ENCODE measurements at places on chromosomes 11 and 22.
A peak's percentile ranks its signal among the peaks of the same experiment; 100 is the strongest.

GRCh38 chr11:46429717-46430116 is 38.1 kb upstream of the CHRM4 start:
- DNase-seq, result no peak

GRCh38 chr11:117931971-117932370 is 2.8 kb upstream of the TMPRSS13 start:
- DNase-seq, result no peak

- DNase-seq, result no peak
Measured at GRCh38 chr11:19642185-19643158, 70.2 kb upstream of the NAV2 start.

DNA sequence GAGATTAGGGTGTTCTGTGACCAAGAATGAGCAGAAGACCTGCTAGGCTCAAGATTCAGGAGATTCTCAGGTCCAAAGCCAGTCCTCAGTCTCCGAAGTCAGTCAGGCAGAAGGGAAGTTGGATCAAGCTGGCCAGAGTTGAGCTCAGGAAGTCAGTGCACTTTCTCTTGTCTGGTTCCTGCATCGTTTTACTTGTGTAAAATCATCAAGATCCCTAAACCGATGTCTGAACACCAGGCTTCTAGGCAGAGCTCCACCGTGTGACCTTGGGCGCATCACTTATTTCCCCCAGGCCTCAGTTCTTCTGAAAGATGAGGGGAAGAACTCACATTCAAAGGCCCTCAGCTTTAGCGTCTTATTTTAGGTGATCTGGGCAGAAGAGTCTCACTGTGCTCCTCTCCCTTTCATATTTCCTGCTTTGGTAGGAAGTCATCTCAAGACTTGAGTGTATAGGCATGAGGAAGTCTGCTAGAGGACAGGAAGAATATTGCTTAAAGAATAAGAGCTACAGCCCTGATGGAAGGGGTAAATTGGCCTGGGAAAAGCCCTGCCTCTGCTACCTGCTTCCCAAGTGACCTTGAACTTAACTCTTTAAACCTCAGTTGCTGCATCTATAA is 20.2 kb downstream of the NF2 start:
- DNase-seq, result no peak

DNA sequence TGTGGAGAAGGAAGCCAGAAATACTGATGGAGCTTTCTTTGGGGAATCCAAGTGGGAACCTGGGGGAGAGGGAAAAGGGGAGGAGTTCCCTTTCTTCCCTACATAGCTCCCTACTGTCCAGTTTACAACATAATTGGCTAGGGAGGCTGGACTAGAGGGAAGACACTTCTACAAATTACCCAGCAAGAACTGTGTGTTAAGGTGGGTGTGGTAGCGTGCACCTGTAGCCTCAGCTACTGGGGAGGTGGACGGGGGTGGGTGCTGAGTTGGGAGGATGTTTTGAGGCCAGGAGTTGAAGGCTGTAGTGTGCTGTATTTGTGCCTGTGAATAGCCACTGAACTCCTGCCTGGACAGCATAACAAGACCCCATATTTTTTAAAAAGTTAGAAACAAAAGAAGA is 74.0 kb downstream of the NAV2 start:
- DNase-seq, result no peak

- no peak for DNase-seq
Measured at GRCh38 chr22:23845265-23846080, 6.7 kb upstream of the DERL3 start.

DNA sequence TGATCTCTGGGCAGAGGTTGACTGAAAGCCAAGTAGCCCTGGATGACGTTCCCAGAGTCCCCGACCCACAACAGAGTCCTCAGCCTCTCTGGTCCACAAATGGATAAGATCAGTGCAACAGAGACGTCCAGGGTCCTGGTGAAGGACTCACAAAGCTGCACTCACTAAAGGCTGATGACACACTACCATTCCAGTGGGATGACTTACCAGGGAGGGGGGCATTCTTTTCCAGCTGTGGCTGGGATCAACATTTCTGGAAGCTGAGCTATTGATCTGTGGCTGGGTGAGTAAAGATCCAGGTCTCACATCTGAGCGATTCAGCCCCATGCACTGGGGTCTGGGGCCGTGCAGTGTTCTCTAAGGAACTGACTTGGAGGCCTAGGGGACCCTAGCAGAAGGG is 296.2 kb downstream of the NTM start:
- DNase-seq, result no peak

GRCh38 chr22:41863472-41863871 is 30.6 kb downstream of the SREBF2 start:
- DNase-seq, result no peak

- no peak for DNase-seq
Measured at GRCh38 chr11:110878513-110878912, 166.3 kb upstream of the ARHGAP20 start.

- DNase-seq, result peak; percentile 91
Measured at GRCh38 chr11:76152086-76152681, 54.1 kb downstream of the WNT11 start.

DNA sequence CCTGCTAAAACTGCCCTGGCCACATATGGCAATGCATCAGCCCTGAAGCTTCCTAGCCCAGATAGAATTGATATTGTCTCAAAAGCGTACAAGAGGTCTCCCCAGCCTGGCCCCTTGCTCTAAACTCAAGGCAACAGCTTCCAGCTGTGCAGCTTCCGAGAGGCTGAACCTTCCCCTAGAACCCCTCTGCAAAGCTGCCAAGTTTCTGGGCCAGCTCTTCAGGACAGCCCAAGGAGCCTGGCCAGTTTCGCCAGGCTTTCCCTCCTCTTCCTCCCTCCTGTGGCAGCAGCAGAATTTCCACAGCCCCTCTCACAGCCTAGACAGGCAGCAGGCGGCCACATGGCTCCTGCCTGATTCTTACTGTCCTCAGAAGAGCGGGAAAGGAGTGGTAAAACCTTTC is 34.5 kb downstream of the NUMA1 start:
- DNase-seq, result peak; percentile 63

DNA sequence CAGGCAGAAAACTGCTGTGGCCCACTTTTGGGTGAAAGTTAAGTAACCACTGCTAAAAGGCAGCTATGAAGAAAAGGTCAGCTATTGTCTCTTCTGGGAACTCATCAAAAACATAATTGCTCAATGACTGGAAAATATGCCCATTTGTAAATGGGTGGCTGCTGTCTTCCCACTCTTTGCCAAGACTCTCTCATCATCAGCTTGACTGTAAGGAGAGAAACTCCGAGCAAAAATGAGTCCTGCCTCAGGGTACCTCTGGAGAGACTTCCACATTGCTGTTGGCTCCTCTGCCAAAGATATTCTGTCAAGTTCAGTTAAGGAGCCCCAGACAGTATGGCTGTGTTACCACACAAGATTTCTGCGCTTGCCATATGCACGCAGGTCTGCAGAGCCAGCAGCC is 138.7 kb downstream of the BBOX1 start:
- no peak for DNase-seq

- DNase-seq, result no peak
Measured at GRCh38 chr22:41613456-41613855, 7.4 kb downstream of the DESI1 start.

- no peak for DNase-seq
Measured at GRCh38 chr11:123901867-123902266, at the start of gene OR8D4. Gene OR8D4 (plus strand): TSS chr11:123902167. CDS start chr11:123906432, 4,265 bp downstream.

GRCh38 chr11:67640758-67641337 is 1.3 kb upstream of the TBX10 start:
- no peak for DNase-seq

DNA sequence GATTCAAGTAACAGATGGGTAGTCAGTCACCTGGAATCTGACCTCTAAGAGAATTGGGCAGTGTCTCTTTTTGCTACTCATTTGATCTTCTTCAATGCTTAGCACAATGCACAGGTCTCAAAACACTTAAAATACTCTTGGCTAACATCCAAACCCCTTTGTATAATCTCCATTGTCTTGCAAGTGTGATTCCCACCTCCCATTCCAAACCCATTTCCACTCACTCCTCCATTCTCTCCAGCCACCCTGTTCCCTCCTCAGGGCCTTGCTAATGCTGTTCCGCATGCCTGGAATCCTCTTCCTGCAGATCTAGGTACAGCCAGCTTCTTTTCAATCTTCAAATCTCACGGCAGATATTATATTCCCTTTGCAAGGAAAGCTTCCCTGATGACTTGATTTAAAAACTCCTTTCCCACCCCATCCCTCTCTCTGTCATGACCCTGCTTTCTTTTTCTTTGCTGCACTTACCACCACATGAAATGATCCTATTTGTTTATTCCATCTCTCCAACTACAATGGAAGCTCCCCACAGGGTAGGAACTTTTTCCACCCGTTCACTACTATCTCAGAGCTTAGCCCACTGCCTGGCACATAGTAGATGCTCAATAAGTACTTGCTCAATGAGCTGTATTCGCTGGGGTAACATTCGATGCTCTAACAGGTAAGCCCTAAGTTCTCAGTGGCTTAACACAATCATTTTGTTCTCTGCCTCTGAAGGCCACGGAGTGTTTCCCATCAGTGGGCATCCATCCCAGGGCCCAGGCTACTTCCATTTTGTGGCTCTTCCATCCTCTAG is 121.7 kb downstream of the MN1 start:
- DNase-seq, result no peak

DNA sequence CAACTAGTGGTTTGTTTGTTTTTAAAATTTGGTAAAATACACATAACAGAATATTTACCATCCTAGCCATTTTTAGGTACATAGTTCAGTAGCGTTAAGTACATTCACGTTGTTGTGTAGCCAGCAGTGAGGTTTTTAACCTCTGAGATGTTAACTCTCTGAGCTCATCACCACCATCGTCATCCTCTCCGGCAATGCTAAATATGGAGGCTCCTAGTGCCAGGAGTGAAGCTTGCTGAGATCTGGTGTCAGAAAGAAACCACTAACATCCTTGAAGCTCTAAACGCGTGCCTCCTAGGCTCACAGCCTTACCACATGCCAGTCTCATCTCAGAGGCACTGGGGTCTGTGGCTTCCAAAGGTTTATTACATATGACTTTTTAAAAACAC is 330.2 kb upstream of the B3GAT1 start:
- DNase-seq, result no peak

DNA sequence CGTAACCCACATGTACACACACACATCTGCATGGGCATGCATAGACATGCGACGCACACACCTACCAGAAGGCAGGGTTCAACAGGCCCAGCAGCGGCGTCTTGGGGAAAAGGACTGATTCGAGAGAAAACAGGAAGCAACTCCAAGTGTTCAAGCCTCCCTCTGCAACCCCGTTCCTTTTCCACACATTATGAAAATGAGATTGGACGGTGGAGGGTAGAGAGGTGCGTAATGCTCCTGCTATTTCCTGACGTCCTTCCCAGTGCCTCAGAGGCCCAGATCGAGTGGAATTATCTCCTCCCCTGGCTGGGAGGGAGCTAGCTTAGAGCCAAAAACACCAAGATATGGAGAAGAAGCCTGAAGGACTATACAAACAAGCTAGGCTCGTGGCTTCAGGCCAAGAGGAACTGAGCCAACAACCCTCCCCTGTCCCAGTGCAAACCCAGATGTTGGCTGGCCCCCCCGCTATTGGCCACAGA is 289.2 kb downstream of the MN1 start:
- DNase-seq, result peak; percentile 95

DNA sequence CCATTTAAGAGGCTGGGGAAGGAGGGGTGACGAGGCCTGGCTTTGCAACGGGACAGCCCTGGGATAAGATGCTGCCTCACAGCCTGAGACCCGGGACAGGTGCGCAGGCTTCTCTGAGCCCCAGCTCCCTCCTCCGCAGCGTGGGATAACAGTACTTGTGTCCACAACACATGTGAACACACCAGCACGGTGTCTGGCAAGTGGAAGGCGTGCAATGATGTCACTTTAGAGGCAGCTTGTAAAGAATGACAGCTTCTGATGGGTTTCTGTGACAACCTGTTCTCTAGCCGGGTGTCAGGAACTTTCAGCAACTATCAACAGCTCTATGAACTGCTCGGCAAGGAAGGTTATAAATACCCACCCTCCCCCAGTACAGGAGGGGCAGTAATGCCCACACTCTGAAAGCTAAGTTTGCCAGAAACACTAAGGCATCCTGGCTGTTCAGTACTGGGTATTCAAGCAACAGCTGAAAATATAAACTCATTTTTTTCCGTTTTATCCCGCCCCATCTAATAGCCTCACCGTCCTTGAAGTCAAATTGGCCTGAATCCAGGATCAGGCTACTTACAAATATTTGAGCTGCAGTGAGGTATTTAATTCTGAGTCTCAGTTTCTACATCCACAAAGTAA is 59.7 kb downstream of the MYH9 start:
- DNase-seq, result peak; percentile 75

GRCh38 chr11:31767685-31768084 is 43.4 kb downstream of the PAX6 start:
- no peak for DNase-seq

- DNase-seq, result no peak
Measured at GRCh38 chr11:134864233-134864967, 452.4 kb upstream of the B3GAT1 start.

DNA sequence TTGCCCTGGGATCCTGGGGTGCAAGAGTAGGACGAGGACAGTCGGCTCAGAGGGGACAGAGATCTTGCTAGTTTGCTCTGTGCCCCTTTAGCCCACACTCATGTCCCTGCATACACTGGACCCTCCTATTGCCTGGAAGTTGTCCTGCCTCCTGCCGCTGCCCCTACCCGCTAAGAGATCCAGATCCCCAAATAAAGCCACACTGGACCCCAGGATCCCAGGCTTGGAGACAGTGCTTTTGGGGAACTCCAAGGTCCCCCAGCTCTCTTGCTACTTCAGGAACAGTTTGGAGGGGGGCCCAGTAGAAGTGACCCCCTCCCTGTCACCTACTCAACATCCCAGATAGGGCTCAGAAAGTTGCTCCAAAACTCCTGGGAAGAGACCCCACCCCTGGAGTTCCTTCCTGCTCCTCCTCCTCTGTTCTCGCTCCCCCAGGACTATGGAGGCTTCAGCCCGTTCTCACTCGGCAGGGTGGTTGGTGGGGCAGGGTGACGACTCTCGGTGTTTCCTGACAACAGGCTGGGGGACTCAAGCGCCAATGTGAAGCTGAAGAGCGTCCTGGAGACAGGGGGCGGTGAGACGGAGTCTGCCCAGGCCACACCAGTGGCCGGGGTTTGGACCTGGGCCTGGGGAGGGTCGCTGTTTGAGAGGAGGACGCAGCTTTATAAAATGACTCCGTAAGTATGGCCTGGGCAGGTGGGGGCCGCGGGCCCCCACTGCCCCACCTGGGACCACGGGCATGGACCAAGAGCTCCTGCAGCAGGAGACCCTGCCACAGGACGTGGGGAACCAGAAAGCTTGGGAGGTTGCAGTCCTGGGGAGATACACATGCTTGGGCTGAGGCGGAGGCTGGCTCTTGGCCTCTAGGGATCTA is 19.2 kb upstream of the TUB start:
- DNase-seq, result no peak

GRCh38 chr11:121582296-121582695 is 129.5 kb upstream of the SORL1-AS1 start:
- no peak for DNase-seq

DNA sequence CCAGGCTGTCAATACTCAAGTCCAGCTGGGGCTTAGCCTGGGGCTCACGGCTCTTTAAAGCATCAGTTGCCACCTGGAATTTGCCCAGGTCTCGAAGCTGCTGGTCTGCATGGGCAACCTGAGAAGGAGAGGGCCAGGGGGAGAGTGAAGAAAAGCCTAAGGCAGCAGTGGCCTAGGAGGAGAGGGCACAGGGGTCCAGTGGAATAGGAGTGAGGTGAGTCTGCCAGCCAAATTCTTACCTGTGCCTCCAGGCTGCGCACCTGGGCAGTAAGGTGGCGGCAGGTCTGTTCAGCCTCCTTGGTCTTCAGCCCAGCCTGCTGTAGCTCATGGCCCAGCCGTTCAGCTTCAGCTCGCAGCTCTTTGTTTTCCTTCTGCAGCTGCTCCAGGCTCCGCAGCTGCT is 10.0 kb downstream of the IL18BP start:
- no peak for DNase-seq

- DNase-seq, result no peak
Measured at GRCh38 chr11:95660038-95660437, 129.5 kb downstream of the FAM76B start.
